SK-N-SH treated with all-trans-retinoic acid at 6 μM for 48 hours (cell line): ENCODE measurements at places on chromosomes 11 and 22.

DNA sequence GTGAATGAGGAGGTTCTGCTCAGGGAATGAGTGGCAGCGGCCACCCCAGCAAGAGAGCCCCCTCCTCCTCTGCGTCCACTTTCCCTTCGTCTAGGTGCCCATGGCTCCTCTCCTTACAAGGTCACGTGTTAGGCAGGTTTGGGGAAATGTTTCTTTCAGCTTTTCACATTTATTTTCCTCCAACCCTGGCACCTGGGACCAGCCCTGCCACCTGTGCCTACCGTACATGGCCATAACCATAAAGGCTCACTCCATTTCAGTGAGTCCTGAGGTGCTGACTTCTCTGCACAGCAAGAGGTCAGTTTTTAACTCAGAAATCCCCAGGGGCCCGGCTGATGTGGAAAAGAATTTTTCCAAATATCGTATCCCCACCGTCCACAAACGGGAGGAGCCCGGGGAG is 71.2 kb downstream of the FLI1 start:
- no peak for ATAC-seq

DNA sequence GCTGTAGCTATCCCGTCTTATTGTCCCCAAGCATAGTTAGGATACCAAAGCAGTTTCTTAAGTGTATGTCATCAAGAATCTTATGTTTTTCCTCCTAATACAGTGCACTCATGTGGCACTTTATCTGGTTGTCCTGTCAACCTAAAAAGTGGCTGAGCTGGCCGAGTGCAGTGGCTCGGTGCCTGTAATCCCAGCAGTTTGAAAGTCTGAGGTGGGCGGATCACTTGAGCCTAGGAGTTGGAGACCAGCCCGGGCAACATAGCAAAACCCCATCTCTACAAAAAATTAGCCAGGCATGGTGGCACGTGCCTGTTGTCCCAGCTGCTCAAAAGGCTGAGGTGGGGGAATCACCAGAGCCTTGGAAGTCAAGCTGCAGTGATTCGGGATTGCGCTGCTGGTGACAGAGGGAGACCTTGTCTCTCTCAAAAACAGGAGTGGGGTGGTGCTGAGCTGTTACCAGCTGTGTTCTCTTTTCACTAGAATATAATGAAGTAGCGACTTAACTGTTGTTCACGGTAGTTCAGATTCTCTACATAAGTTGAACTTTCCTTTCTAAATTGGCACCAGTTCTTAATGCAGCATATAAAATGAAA is 48.1 kb downstream of the EP300 start:
- no peak for ATAC-seq

DNA sequence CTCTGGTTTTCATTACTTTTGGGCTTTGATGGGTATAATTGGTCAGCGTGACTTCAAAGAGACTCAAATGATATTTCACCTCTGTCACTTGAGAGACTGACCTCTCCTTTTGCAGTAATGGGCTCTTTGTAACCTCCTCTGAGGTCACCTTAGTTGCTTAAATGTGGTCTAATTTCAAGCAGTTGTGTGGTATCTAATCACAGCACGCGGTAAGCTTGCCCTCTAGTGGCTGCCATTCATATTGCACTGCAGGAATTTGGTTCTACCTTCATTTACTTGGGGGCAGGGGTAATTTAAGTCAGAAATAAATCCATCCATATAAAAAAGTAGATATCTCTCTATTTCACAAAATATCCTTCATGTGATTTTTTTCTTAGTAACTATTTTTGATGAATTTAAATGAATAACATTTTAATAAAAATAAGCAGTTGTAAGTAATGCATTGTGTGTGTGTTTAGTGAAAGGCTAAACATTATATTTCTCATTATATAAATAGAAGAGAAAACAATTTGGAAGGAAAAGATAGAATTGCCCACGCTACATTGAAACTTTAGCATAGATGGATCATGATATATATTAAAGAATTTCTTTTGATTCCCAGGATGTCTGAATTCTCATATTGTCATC is 55.0 kb upstream of the ANO3 start:
- peak; percentile 90 for ATAC-seq

- ATAC-seq: no peak
Measured at GRCh38 chr22:29032584-29032983, 29.0 kb downstream of the C22orf31 start.

GRCh38 chr11:133898770-133899115 is 53.4 kb upstream of the SPATA19 start:
- ATAC-seq: no peak

DNA sequence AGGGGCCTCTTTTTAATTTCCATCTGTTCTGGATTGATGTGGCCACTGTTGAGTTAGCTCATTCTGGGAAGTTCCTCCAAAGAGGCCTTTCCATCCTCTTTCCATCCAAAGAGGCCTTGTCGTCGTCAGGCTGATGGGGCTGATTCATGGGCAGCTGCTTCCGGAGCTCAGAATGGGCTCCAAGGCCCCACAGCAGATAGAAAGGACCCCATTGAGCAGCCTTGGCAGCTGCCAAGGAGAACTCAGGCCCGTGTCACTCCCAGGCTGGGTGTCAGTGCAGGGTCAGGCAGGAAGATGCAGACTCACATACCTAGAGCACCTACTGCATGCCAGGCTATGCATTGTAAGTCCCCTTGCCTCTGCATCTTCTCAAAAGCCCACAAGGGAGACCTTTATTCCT is 524.1 kb downstream of the MIAT start:
- ATAC-seq: no peak

DNA sequence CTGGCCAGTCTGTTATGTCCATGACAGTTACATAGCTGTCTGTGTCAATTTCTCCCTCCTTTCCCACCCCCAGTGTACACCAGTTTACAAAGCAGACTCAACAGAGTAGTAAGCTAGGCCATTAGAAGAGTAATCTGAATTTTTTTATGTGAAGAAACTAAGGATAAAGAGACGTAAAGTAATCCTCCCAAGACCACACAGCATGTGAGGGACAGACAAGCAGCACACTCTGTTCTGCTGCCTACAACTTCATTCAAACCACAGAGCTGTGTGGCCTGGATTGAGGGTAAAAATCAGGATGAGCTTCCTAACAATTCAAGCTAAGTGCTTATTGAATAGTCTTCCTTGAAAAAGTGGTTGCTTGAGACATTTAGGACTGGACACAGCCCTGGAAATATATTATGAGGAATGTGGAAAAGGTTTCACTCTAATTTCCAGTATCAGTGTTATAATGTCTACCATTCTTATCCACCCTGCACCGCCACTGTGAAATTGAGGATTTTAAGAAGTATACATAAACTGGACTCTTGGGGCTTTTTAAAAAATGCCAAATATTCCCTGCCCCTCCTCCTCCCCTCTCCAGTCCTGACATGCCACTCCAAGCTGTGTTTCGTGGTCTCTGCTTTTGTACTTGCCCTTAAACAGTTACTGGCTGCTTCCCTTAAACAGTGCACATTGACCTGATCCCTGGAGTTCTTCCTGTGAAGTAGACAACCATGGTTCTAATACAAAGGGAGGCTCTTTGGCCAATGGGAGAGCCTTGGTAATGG is 40.9 kb downstream of the EXT2 start:
- no peak for ATAC-seq

- ATAC-seq: no peak
Measured at GRCh38 chr11:113448316-113448677, 26.9 kb downstream of the DRD2 start.

DNA sequence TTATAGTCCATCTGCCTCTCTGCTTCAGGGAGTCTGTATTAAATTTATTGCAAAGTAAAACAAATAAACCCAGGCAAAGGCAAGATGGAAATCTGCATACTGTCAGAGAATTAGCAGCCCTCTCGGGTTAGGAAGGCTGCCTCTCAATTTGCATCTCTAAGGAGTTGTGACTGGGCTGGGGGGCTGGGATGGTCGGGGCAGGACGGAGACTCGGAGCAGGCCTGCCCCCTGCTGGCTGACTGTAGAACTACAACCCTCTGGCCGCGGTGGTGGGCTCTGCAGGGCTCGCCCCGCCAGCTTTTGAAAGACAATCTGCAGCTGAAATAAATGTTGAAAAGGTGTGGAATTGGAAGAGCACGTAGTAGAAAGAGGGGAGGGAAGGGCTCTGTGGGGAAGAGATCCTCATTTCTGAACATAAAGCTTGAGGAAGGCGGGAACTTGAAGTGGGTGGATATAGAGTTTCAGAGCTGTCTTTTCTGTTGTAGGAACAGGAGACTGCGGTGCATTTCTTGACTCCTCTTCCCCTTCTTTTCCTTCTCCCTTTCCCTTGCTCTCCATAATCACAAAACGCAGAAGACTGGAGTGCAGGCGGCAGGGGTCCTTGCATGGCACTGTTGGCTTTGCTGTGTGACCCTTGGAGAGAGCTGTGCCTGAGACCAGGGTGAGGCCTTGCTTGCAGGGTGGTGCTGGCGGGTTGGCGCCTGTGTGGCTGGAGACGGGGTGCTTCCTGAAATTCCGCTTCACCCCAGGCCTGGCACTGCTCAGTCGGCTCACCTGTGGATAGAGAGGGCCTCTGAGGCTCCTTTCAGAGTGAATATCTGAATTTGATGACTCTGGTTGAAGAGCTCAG is 22.6 kb upstream of the PKNOX2 start:
- peak; percentile 96 for ATAC-seq

DNA sequence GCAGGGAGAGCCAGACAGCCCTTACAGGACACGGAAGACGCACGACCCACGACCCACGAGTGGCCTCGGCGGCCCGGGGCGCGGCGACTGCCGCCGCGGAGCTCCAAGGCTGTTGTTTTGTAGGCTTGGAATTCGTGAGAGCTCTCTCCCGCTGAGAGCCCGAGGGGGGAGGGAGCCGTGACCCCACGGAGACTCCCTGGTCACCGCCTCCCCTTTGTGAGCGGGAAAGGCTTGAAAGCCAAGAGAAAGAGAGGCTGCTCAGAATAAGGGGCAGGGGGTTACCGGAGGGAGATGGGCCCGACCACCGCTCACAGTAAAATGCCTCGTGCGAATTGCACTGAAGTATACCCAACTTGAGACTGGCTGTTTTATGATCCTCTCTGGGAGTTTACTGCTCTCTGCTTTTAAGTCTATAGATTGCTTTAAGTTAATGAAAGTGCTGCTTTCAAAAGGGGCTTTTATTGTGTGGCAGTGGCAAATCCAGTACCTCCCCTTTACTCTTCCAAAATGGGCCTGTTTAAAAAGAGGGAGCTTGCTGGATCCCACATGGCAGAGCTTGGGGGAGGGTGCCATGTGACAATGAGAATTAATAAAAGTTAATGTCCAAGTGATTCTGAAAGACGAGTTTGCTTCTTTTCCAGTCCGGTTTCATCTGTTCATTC is 2.9 kb downstream of the PKNOX2 start:
- no peak for ATAC-seq

DNA sequence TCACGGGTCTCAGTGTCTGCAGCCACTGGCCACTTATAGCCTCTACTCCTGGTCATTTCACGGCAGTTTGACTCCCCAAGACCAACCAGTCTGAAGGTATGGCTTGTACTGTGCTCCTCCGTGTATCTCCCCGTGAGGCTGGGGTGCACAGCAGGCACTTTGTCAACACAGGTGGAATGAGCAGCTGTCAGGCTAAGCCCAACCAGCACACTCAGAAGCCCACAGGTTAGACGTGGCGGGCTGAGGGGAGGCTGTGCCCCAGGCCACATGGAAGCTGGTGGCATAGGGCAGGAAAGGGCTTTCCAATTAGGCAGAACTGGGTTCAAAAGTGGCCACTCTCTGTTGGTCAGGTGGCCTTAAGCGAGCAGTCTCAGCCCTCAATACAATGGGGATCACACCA is 7.0 kb downstream of the TP53I11 start:
- ATAC-seq: no peak

DNA sequence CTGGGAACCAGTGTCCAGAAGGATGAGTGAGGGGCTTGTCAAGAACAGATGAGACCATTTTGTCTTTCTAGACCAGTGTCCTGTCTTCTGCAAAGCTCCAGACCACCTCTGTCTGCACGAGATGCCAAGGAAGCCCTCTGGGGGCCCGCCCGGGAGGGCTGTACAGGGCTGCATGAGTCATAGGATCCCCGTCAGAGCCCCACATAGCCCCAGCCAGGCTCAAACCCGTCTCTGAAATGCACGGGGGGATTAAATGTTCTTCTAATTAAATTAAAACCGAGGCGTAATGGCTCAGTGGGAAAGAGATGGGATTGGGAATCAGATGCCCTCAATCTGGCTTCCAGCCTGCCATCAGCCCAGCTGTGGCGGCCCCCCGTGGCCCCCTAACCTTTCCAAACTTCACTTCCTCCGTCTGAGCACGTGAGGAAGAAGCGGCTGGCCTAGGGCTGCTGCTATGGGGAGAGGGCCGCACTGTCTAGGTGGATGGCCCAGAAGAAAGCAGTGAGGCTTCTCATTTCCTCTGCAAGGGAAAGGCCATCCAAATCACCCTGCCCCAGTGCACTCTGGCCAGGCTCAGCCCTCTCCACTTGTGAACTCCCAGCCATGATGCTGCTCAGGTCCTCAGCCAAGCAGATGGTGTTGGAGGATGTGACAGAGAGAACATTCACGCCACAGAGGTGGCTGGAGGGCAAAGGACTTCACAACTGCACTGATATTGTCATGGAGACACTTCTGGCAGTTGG is 32.8 kb downstream of the KCNQ1OT1 start:
- no peak for ATAC-seq

- ATAC-seq: peak; percentile 84
Measured at GRCh38 chr22:45537734-45538181, 35.1 kb downstream of the FBLN1 start.

DNA sequence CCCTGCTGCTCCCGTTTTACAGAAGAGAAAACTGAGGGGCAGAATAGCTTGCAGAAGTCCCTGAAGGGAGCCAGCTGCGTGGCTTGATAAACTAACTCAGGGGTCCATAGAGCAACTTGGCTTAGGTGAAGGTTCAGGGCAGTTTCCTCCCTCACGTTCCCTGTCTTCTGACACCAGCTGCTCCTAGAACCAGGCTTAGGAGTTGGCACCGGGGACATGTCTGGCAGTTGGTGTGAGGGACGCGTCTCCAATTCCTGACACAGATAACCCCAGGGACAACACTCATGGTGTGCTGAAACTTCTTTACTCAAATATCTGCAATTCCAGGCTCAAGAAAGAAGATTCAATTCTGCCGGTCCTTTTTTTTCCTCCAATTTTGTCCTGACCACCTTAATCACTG is 85.7 kb downstream of the DSCAML1 start:
- no peak for ATAC-seq

DNA sequence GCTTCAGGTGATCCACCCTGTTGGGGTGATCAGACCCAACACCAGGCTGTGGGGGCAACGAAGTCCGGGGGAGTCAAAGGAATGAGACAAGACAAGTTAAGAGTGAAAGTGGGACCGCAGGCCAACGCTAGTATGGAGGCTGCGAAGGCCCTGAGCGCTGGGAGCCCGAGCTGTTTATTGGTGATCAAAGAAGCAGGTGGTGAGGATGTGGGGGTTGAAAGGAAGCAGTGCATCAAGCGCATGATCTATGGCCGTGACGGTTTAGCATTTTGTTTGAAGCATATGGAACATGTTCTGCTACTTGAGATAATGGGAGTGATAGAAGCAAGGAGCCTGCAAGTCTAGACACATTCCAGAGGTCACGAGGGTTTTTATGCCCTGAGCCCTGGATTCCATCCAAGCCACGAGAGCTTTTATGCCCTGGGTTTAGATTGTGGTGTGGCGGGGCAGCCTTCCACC is 49.5 kb downstream of the MCHR1 start:
- peak; percentile 46; the same call in 1 of the 3 replicates for ATAC-seq
